Brain (organoid and tissue), 16 donors: ENCODE measurements at places on chromosomes 7 and 10.
A peak's percentile ranks its signal among the peaks of the same experiment; 100 is the strongest.

GRCh38 chr10:114624951-114625780 is 32.9 kb downstream of the ABLIM1 start:
- DNase-seq, result no peak

DNA sequence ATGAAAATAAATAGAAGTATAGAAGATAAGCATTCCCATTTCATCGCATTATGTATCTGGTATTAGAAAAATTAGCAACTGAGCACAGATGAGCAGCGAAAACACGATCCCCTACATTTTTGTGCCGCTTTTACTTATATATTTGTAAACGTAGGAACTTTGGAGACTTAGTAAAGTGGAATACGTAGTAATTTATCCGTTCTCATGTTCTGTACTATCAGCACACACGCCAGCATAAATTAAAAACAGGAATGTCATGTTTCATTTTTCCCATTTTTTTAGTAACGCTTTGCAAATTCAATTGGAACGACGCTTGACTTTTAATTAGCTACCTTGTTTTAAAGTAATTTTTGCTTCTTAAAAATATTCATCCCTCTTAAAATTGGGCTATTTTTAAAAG is 2.4 kb downstream of the ZNRF2 start:
- DNase-seq, result no peak

DNA sequence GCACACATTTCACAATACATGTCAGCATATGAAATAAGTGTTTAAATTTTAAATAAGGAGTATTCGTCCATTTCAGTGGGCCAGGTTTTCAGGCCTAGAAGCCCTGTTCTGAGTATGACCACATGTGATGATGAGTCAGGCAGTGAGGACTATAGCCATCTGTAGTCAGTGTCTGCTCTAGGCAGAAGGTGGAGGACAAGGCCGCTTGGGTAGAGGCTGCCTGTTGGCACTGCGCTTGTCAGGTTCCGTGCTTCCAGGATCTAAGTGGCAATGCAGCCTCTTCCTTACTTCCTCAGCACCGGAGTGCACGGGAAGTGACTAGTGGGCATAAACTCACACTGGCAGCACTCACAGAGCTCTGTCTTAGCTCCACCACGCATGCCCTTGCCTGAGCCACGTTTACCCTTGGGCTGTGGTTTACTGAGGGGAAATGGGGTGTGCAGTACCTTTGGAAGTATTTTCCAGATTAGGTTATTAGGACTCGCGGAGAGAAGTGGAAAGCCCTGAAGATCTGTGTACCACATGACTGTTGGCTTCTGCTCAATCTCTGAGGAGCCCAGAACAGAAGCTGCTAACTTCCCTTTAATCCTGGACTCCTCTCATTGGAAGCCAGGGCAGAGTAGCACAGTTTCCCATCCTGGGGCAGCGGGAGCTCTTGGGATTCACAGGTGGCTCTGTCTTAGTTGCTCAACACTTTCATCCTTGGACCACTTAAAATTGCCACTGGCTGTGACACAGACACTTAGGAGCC is 87.5 kb upstream of the GJD4 start:
- no peak for DNase-seq

DNA sequence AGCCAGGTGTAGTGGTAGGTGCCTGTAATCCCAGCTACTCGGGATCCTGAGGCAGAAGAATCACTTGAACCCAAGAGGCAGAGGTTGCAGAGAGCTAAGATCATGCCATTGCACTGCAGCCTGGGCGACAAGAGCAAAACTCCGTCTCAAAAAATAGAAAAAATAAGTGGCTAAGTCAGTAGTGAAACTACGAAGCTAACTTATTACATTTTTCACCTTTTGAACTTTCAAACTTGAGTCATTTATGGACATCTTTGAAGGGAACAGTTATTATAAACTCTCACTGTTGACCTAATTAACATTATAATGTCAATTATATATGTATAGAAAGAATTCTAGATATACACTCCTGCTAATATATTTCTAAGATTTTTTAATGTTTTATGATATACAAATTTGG is 541.5 kb upstream of the C7orf33 start:
- DNase-seq, result no peak

DNA sequence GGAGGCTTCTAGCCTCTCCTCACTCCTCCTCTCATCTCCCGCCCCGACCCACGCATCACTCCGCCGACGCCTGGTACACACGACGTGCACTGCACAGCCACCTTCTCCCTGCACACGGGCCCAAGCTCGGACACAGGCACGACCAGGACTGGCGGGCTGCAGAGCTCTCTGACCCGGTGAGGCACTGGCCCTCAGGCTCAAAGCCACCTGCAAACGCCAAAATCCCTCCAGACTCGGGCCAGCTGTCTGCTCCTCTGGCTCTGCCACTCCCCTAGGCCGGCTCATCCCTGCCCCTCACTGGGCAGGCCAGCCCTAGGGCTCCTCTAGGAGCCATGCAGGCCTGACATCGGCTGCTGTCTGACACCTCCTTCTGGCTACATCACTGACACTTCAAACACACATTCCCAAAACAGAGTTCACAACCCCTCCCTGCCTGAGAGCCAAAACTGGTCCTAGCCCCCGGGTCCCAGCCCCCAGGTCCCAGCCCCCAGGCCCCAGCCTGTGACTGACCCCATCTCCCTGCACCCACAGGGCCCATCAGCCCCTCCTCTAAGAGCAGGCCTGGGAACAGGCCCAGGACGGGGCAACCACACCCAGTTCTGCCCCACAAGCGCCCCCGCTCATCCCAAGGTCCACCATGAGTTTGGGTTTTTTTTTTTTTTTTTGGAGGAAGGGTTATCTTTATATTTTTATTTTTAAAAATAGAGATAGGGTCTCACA is 35.1 kb downstream of the MAD1L1 start:
- DNase-seq, result no peak

- peak; percentile 17 for DNase-seq
Measured at GRCh38 chr7:103687272-103687671, 241.3 kb upstream of the SLC26A5 start.
